Naive thymus-derived CD4-positive, alpha-beta T cell (primary cell): ENCODE measurements at places on chromosomes 4 and X. TPM values are rescaled to one million over a fixed set of nuclear protein-coding genes. Genes with fewer than 3 reads are reported as not detected.

GRCh38 chrX:42399632-42400024 lies 378.3 kb downstream of the PPP1R2C start:
- H3K27ac ChIP-seq, result no peak overlapping the region
- DNase-seq, result no peak
- H3K36me3 ChIP-seq, result no peaks in the 10 kb centered on the region
- peaks cover 10% of the 10 kb centered on the region for H3K4me1 ChIP-seq
- no peaks in the 10 kb centered on the region for H3K27me3 ChIP-seq

- DNase-seq, result no peak
- no peaks in the 10 kb centered on the region for H3K36me3 ChIP-seq
- no peak overlapping the region for H3K4me3 ChIP-seq
- H3K27ac ChIP-seq, result no peak overlapping the region
These were observed 51.4 kb upstream of the LSM6 start for GRCh38 chr4:146124023-146124680.

DNA sequence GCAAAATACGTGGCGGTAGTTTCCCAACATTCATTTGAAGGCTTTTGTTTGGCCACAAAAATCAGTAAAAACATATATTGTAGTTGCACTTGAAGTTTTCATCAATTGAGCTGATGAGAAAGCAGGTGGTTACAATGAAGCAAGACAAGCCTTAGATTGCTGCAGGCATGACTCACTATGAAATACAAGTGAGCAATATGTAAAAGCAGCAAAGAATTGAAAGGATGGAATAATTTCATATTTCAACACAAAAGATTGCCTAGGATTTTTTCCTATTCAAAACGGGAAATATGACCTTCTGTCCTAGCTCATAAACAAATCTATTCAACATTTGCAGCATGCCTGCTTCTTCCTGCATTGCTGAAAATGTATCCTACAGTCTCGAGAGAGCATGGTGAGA lies 190.9 kb upstream of the BANK1 start:
- H3K4me3 ChIP-seq, result no peak overlapping the region
- H3K36me3 ChIP-seq, result no peaks in the 10 kb centered on the region
- no peaks in the 10 kb centered on the region for H3K27me3 ChIP-seq
- no peak overlapping the region for H3K27ac ChIP-seq
- DNase-seq, result no peak
- H3K4me1 ChIP-seq, result no peaks in the 10 kb centered on the region

DNA sequence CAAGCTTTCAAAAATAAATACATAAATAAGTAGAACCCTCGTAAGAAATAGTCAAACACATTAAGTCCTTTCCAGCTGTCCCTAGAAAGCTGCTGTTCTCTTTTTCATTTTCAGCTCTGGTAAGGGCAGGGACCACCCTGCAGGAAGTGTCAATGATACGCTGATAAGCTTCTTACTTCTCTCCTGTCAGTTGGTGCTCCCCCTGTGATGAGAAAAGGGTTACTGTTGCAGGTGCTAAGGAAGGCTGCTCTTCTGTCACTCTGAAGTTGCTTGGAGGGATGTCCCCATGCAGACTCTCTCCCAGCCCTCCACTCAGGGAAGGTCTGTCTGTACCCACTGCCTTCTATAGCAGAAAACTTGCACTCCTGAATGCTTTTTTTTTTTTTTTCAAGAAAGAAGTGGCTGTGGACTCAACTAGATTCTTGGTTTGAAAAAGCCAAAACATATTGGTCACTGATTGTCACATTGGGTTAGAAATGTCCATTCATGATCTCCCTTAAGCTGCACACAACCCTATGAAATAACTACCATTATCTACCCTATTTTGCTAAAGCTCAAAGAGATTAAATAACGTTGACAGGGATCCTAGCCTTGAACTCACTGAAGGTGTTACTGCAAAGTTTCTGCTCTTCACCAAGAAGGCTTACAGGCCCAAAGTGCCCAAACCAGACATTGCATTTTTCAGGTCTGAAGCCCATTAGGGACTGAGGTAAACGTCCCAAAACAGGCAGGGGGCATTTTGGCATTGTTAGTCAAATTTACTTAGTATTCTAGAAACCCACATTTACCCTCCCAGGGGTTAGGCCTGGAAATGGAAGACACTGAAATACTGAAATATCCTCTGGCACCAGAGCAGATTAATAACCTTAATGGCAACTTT lies 1.2 kb downstream of the CXCL3 start:
- no peaks in the 10 kb centered on the region for H3K4me1 ChIP-seq
- H3K4me3 ChIP-seq, result no peak overlapping the region
- no peaks in the 10 kb centered on the region for H3K36me3 ChIP-seq
- peaks cover 7% of the 10 kb centered on the region for H3K27me3 ChIP-seq

PPP4R3C gene
- not detected for total RNA-seq

DNA sequence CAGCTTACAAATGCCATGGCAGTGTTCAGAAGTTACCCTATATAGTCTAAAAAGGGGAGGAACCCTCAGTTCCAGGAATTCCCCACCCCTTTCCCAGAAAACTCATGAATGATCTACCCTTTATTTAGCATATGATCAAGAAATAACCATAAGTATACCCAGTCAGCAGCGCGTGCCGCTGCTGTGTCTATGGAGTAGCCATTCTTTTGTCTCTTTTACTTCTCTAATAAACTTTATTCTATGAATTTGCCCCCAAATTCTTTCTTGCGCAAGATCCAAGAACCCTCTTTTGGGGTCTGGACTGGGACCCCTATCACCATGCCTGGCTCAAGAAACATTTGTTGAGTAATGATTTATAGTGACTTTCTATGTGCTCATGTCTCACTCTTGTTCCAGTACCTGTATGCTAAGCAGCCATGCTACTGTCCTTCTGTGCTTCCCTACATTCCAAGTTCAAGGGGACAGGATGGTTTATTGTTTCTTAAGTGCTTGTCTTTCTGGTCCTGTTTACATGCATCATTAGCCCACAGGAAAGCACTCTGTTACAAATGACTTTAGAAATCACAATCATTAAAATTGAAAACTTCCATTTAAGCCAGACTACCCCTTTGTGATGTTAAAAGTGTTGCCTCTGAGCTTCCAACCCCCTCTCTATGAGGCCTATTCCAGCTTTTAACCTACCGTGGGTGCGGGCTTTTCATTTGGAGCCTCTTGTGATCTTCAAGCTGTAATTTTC lies 63.4 kb upstream of the S100G start:
- no peaks in the 10 kb centered on the region for H3K4me1 ChIP-seq
- H3K27ac ChIP-seq, result no peak overlapping the region
- no peaks in the 10 kb centered on the region for H3K27me3 ChIP-seq
- H3K36me3 ChIP-seq, result no peaks in the 10 kb centered on the region

GRPR gene
- not detected in 2 replicates for total RNA-seq
